T-helper 9 cell (primary cell): ENCODE measurements at places on chromosomes 3 and 15.

GRCh38 chr3:149879872-149880271, 66.9 kb downstream of the RNF13 start:
- peak; percentile 0 for DNase-seq

- DNase-seq = no peak
Observed at GRCh38 chr3:133096900-133097613, 58.9 kb downstream of the TMEM108 start.

DNA sequence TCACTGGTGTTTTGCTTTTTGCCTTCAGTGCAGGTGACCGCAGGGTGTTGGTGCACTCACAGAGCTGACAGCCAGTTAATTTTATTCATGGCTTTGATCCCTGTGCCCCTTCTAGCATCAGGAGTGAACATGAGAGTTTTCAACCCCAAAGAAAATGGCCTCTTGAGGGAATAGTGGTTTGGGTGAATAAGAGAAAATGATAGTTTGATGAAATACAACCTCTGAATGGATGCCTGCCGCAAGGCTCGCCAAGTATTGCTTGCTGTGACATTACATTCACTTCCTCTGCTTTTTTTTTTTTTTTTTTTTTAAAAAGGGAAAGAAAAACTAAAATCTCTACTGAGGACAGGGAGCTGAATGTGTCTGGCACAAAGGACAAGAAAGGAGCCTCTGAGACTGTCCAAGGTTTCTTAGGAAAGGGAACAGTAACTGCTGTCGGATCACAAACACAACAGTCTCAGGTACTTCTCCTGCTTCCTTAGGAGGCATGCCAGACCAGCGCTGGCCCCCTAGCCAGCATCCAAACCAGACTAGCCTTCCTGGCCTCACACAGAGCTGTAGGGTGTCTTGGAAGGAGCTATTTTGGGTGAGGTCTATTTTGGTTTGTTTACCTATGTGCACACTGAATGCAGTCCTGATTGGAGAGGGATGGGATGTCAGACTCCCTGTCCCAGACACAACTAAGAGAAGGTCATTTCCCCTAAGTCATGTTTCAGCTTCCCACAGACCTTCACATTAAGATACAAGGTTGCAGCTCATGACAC, 29.0 kb downstream of the CCDC80 start:
- DNase-seq = no peak

DNA sequence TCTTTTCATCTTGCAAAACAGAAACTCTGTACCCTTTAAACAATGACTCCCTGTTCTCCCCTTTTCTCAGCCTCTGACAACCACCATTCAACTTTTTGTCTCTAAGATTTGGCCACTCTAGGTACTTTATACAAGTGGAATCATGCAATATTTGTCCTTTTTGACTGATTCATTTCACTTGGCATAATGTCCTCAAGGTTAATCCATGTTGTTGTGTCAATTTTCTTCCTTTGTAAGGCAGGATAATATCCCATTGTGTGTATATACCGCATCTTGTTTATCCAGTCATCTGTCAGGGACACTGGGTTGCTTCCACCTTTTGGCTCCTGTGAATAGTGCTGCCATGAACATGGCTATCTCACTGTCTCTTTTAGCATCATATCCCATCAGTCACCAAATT, 10.3 kb downstream of the USP13 start:
- no peak for DNase-seq

GRCh38 chr3:169969174-169970095, 2.8 kb downstream of the SEC62 start:
- no peak for DNase-seq

DNA sequence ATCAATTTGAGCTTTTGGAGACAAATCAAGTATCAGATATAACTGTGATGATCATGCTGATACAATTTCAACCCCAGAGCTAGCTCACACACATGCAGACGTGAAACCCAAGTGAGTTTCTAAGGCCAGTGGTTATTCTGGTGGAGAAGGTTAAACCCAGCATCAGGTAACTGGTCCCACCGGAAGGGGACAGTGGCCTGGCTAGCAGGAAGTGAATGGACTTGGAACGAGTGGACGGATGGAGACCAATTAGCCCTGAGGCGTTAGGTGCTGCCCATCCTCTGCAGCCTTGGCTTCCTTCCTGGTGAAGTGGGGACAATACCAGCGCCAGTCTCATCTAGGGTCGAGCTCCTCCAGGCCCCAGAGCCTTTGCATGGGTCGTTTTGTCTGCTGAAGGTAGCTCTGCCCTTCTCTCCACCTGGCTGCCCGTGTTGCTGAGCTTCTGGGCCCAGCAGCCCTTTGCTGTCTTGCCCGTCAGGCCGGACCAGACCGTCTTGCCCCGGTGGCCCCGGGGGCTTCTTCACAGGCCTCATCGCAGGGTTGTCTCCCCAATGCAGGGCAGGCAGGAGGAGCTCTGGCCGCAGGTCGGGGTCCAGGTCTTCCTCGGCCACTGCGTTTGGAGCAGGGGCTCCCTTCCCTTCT, 915 bp upstream of the KCTD6 start:
- DNase-seq = peak; percentile 3

- no peak for DNase-seq
Observed at GRCh38 chr15:51874751-51875644, 45.5 kb downstream of the TMOD3 start.

GRCh38 chr15:57865294-57865693, 158.8 kb downstream of the POLR2M start:
- no peak for DNase-seq

GRCh38 chr3:152270937-152271336, 2.2 kb downstream of the MBNL1 start:
- DNase-seq = no peak

- no peak for DNase-seq
Observed at GRCh38 chr3:53846134-53846850, at the start of the genes CHDH and IL17RB. TSS of gene CHDH (minus strand) at chr3:53846419. CDS start at chr3:53824008, 22,411 bp downstream. TSS of gene IL17RB (plus strand) at chr3:53846568. CDS start at chr3:53846589, 21 bp downstream.

- no peak for DNase-seq
Observed at GRCh38 chr3:156826896-156827882, 1.0 kb downstream of the LEKR1 start.

GRCh38 chr3:69941439-69942176, 57.9 kb upstream of the SAMMSON start:
- no peak for DNase-seq

GRCh38 chr3:182382112-182382857, 411.0 kb upstream of the ATP11B start:
- DNase-seq = no peak

GRCh38 chr3:14439501-14440167, 37.2 kb downstream of the SLC6A6 start:
- no peak for DNase-seq

- DNase-seq = no peak
Observed at GRCh38 chr3:12467746-12468145, 16.5 kb upstream of the TSEN2 start.

DNA sequence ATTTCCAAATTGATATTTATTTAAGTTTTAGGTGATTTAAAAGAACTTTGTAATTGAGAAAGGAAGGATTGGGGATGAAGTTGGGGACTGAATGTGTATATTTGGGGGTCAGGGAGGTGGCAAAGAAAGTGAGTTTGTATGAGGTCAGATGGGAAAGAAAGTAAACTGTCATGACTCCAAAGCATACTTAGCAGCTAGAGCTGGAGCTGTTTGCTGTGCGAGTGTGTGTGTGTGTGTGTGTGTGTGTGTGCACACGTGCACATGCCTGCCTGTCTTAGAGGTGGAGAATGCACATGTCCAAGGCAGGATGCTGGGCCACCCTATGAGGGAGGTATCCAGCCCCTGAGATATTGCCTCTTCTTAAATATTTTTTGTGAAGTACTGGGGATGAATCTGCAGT, 21.0 kb downstream of the BOC start:
- no peak for DNase-seq

DNA sequence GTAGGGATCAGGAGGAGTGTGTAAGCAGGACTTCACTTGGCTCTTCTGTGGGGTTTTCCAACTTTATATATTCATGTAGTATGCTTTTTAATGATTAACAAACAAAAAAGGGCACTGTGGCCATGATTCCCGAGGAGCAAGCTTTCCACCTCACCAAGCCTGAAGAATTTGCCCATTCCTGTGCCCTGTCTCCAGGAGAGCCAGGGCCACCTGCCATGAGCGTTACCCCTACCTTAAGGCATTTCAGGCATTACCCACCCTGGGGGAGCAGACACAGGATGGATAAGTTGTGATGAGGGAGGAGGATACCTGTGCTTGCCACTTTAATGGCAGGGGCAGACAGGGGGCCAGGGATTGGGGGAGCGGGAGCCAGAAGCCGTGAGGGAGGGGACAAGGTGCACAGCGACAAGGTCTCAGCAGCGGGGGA, 3.0 kb downstream of the TRPM1 start:
- no peak for DNase-seq
